Stimulated activated CD8-positive, alpha-beta memory T cell treated with anti-CD3 and anti-CD28 coated beads, Interleukin-4, amount 100 ng/mL, for 24 hours (primary cell): ENCODE measurements at places on chromosomes 4 and X.

DNA sequence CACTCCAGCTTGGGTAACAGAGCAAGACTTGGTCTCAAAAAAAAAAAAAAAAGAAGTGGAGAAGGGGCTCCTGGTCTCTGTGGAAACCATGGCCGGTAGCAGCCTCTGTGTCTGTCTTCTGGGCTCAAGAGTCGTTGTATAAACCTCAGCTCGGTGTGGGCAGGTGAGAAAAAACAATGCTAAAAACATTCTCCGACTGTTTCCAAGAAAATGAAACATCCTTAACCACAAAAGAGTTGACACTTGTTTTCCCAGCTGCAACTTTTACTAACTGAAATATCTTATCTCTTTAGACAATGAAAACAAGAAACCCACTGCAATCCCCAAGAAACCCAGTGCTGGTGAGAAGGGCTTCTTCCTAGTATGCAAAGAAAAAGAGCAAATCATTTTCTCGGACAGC, 26.2 kb downstream of the CD99 start:
- DNase-seq = no peak

GRCh38 chr4:26133840-26134239, 187.0 kb upstream of the RBPJ start:
- DNase-seq = no peak

GRCh38 chr4:169723207-169723965, 34.4 kb downstream of the HPF1 start:
- no peak for DNase-seq

DNA sequence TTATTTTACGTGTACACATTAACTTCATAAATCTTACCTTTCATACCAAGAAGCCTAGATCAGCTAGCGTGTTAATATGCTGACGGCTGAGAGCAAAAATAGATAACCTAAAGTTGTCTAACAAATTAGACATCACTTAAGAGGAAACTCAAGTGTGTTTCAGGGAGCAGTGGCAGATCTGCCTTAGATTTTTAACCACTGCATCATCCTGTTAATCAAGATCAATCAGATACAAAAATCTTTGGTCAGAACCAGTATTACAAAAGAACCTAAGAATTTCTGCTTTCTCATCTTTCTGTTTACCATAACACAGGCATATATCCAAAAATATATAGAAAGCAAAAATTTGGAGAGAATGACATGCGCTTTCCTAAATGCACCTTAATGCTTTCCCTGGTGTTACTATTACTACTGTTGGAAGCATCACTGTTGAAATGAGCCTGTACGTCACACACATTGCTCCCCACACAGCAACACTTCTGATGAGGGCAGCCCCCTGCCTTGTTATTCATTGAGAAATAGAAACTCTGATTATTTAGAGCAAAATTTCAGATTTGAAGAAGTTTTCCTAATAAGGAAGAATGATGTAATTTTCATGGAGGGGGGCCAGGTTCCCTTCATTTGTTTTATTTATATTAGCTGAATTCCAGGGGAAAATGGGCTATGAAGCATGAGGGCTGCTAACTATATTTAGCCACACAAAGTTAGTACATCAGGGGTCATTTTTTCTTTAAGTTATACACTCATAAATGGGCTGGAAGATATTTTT, 152.3 kb downstream of the CBR4 start:
- no peak for DNase-seq
